BJ (cell line): ENCODE measurements at places on chromosomes 11 and 22.

DNA sequence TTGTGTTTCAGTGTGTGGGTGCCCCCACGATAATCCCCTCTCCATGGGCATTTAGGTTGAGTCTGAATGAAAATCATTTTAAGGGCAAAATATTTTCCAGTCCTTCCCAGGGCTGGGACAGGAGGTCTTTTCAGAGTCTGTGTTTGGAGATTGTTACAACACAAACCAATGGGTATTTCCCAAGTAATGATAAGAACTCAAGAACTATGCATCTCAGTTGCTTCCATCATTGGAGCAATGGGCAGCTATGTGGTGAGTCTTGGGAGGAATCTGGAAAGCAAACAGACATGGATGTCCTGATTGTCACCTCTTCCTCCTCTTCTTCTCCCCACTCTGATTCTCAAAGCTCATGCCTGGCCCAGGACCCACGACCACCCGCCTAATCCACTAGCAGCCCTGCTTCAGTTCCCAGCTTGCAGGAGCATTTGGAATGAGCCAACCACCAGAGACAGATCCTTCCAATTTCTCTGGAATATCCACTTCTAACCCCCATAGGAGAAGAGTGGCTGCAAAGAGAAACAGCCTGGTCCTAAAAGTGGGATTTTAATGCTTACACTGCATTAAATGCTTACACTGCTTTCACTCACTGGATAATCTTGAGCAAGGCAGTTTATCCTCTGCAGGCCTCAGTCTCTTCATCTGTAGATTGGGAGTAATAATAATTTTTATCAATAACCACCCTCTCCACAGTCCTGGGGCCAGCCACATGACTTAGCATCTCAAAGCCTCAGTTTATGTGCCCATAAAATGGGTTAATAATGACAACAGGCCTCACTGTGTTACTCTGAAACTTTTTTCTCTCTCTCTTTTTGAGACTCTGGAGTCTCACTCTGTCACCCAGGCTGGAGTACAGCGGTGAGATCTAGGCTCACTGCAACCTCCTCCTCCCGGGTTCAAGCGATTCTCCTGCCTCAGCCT, 404.3 kb downstream of the MN1 start:
- no peak for DNase-seq

DNA sequence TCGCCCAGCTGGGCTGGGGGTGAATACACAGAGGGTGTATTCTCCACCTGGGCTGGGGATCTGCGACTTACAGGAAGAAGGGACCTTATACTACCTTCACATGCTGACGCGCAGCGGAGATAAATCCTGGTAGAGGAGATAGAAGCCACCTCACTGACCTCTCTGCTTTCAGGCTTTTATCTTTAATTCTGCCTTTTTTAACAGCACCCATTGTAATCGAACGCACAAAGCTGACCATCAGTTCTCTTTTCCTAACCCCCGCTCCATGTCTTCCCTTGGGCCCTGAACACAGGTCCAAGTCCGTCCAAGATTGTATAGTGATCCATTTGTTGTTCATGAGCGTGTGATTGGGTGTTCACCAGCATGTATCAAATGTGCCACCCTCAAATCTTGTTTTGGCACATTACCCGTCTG, 664 bp upstream of the LAMTOR1 start:
- no peak for DNase-seq

DNA sequence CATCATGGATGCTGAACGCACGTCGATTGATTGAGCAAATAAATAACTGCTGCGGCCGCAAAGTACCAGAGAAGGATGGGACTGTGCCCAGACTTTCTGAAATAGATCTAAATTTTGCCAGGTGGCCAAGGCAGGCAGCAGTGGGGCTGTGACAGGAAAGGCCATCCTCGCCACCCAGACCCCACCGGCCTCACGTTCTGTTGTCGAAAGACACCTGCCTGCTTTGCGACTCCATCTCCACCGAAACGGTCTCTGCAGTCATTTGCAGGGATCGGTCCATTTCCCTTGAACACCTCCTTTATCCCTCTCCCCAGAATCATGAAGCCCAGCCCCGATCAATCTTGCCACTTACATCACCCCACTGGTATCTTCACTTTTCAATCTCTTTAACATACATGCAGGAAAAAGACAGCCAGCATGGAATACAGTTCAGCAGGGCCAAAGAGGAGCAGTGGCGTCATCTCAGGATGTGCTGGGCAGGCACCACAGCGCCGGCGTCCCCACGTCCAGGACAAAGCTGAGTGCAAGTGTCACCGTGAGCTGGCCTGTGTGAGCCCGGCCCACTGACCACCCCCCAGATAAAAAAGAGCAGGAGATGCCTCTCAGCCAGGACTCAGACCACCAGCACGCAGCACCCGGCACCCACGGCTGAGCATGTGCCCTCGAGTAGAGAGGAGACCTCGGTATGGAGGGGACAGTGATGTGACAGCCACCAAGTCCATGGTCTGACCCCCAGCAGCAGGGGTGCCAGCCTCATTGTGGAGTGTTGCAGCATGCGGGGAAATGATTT, 610.3 kb downstream of the TBC1D22A start:
- DNase-seq, result no peak

DNA sequence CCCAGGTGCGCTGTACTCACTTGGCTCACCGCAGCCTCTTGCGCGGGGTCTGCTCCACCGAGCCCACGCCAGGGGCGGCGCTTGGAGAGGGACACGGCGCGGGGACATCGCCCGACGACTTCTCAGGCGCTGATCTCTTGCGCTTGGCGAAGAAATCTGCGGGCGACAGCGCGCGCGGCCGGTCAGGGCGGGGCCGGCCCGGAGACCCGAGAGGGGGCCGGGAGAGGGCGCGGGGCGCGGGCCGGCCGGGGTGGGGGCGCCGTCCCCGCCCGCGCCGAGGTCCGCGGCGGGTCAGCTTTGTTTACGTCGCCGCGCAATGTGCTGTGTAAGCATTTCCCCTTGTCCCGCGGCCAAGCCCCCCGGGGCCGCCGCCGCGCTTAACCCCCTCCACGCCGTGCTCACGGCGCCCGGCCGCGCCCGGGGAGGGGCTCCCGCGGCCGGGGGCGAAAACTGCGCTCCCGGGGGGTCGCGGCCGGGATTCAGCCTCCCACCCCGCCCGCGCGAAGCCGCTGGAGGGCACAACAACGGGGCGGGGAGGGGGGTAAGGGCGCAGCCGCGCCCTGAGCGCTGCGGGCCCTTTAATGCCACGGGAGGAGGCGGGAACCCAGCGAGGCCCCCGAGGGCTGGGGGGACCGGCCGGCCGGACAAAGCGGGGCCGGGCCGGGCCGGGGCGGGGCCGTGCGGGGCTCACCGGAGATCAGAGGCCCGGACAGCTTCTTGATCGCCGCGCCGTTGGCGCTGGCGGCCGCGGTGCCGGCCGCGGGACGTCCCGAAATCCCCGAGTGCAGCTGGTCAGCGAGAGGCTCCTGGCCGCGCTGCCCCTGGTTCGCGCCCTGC, 1.4 kb downstream of the CDKN1C start:
- no peak for DNase-seq

GRCh38 chr11:7603031-7603781, 70.1 kb downstream of the CYB5R2 start:
- no peak for DNase-seq

DNA sequence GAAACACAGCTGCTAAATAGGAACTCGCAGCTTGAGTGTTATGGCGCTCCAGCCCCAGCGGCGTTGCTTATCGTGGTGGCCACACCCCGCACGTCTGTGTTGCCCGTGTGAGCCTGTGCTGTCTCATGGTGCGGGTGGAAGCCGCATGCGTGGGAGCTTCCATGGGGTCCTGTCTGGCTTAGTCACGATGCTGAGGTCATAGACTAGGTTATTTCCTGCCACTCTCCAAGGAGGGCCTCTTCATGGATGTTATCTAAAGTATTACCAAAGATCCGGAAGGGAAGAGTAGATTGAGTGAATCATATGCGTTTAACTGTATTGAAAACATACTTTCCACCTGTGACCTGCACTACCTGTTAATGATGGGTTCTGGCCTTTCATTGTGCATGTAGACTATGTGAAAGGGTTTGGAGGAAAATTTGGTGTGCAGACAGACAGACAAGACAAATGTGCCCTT, 21.7 kb downstream of the CTTN start:
- DNase-seq, result no peak

GRCh38 chr22:44354288-44354687, 41.5 kb upstream of the SHISAL1 start:
- DNase-seq, result no peak

DNA sequence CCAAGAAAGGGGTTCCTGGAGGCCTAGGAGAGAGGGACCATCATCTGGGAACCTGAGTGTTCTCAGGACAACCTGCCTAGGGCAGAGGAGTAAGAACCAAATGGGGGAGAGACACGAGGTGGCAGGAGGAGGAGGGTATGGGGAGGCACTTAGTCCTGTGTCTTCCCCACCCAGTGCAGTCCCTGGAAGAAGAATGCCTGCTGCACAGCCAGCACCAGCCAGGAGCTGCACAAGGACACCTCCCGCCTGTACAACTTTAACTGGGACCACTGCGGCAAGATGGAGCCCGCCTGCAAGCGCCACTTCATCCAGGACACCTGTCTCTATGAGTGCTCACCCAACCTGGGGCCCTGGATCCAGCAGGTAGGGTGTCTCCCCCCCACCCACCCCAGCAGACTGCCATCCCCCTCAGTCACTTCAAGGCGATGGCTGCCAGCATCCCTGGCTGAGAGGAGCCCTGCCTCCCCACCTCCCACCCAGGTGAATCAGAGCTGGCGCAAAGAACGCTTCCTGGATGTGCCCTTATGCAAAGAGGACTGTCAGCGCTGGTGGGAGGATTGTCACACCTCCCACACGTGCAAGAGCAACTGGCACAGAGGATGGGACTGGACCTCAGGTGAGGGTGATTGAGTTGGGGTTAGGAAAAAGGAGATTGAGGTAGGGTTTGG, 3.7 kb upstream of the INPPL1 start:
- no peak for DNase-seq

- no peak for DNase-seq
Observed at GRCh38 chr11:1597331-1597993, 632 bp downstream of the KRTAP5-2 start.

DNA sequence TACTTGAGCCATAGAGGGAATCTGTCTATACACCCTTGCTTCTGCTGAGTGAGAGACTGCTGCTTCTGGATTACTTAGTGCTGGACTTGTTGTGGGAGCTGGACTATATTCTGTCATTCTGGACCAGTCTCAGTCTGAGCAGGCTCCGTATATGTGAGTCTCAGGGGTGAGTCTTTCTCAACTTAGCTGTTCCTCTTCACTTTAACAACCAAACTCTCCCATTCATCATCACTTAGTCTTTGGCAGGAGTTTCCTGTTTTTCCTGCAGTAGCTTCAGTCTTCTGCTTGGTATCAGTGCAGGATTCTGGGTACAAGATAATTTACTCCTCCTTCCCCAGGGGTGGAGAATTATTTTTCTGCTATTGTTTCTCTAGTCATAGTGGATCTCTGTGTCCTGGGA, 779.5 kb downstream of the METTL15 start:
- no peak for DNase-seq

- DNase-seq, result no peak
Observed at GRCh38 chr11:117068303-117068860, 29.8 kb downstream of the SIK3 start.

DNA sequence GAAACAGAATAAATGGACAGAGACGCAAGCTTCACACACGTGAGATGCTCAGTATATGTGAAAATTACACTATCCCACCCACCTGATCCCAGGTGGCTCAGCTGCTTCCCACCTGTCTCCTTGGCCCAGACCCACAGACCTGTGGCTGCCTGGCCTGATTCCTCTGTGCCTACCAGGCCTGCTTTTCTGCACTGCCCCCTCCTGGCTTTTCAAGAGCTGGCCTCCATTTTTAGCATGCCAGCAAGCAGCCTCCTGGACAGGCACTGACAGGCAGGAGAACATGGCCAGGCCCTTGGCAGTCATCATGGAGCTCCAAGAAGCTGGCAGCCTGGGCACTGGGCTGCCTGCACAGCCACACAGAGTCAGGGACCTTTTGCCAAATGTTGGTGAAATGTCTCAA, 79.5 kb upstream of the HMGXB4 start:
- no peak for DNase-seq

- DNase-seq, result peak; percentile 8
Observed at GRCh38 chr11:82722231-82722630, 11.4 kb downstream of the FAM181B start.

DNA sequence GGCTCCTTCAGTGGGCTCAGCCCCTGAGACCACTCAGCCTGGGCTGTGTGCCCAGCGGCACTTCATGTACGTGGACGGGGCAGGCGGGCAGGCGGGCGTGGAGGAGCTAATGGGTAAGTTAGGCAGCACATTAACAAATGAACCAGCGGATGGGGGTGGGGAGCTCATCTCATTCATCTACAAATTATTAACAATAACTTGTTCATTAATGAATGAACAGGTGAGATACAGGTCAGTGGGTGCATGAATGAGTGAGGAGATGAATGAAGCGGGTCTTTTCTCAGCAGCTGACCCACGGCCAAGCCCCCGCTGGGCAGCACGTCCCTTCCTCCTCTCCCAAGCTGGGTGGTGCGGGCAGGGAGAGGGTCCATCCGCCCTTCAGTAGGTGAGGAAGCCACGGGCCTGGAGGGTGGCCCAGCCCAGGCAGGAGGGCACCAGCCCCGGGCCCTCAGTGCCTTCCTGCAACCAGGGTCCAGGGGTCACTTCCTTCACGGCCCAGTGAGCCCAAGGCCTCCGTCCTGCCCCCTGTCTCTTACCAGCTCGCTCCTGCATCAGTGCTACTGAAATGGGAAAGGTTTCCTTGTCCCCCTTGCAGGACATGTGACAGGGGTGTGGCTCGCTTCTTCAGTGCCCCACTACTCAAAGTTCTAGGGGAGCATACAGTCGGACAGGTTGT, 60.5 kb upstream of the KCNQ1OT1 start:
- DNase-seq, result no peak

GRCh38 chr11:86978756-86979608, 23.8 kb upstream of the FZD4 start:
- no peak for DNase-seq

- no peak for DNase-seq
Observed at GRCh38 chr11:122091835-122092234, 24.2 kb downstream of the BLID start.

DNA sequence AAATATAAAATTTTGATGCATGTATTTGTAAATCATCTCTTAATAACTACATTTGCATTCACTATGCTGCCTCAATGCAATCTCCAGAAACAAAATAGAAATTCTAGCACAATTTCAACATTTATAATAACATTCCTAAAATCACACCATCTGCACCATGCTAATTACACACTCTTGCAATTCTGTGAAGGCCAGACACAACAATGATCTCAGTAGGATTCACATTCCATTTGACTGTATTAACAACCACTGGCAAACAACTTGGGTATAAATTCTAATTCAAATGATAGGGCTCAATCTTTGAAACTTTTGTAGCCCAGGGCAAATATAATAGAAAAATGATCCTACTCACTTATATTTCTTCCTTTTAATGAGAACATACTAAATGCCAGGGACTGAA, 25.9 kb downstream of the RAB6A start:
- DNase-seq, result no peak

DNA sequence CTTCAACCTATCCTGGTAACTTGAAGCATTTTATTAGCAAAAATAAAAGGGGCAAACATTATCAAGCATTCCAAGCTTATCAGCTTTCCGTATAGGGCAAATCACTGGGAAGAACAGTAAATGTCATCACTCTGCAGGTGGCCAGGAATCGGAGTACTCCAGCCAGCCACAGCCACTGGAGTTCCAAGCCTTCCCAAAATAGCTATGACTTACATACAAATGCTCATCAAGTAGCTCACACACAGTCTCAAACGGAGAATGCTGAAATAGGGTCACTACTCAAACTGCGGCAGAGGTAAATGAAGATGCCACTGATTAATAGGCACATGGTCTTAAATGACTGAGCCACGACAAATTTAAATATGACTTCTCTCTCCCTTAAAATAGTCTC, 2.1 kb downstream of the USP28 start:
- DNase-seq, result no peak

GRCh38 chr22:27971926-27972325, 52.9 kb upstream of the PITPNB start:
- DNase-seq, result no peak
